Esophagus squamous epithelium (tissue), 5 donors: ENCODE measurements at places on chromosomes 2 and 18.

DNA sequence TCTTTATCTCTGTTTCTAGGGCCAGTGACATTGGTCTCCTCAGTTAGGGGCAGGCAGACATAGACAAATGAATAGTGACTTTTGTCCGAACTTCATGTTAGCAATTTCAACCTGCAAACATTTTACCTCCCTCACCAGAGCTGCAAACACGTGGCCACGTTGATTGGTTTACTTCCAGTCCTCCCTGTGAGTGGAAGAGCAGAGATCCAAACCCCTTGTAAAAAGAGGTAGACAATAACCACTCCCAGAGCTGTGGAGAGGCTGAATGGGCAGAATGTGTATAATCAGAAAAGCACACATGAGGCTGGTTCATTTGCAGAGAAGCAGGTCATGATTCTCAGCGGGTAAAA, 31.1 kb downstream of the CTIF start:
- no peak for DNase-seq

- DNase-seq, result no peak
These were observed 1.5 kb upstream of the PRKAG3 start for GRCh38 chr2:218833023-218833609.

DNA sequence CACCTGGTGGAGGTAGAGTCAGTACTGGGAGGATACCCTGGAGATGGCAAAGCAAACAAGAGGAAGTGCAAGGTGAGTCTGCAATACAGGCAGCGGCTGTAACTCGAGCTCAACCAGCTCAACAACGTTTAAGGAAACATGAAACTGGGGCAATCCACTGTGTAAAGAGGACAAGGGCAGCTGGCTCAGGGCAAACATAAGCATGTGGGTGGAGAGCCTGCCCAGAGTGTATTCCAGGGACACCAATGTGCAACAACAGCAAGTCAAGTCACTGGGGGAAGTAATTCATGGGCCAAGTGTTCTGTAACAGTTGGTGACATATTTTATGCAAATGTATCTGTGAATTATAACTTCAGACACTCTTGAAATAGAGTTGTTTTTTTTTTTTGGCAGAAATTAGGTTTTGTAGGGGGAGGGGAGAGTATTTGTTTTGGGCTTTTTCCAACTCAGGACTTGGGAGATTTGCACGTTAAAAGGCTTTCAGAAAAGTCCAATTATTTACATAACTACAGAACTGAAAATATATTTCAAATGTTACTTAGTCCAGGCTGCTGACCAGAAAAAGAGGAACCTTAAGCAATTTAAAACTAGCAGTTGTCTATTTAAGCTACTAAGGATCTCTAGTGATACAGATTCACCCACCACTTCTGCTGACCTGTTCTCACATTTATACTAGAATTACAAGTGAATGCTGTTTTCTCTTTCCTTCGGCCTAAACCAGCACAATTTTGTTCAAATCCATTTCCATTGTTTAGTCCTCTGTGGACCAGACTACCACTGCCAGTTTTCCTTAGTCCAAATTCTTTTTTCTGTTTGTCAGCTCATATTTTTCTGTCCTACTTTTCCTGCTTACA, 18.6 kb downstream of the NRXN1 start:
- DNase-seq, result no peak

GRCh38 chr2:162885281-162886070, 46.9 kb upstream of the KCNH7 start:
- no peak for DNase-seq

GRCh38 chr2:22628906-22629305, 756.1 kb upstream of the KLHL29 start:
- no peak for DNase-seq

DNA sequence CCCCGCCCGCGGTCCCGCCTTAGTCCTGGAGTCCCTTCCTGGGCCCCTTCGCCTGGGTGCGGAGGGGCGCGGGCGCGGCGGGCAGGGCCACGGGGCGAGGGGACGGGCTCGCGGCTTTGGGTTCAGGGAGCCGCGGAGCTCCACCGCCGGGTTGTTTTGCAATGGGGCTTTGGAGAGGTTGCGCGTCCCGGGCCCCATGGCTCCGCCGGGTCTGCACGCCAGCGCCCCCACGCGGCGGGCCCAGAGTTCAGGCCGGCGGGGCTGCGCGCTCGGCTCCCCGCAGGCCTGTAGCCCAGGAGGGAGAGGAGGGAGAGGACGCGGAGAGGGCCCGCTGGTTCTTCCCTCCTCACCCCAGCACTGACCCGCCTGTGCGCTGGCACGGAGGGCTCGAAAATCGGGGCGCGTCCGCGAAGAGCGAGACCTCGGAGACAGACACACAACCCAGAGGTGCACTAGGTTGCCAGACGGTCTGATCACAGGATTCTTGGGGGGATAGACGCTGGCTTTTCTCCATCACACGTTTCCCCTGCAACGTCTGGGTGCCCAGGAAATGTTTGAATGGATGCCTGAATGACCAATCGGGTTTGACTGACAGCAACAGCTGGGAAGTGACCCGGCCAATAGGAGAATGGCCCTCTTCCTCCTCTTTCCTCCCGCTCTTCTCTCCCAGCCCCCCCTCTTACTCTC, 4.9 kb upstream of the SIX2 start:
- DNase-seq, result no peak
